ENCODE measurements at places on chromosomes 1 and 21. TPM values are rescaled to one million over a fixed set of nuclear protein-coding genes. Genes with fewer than 3 reads are reported as not detected.

DNA sequence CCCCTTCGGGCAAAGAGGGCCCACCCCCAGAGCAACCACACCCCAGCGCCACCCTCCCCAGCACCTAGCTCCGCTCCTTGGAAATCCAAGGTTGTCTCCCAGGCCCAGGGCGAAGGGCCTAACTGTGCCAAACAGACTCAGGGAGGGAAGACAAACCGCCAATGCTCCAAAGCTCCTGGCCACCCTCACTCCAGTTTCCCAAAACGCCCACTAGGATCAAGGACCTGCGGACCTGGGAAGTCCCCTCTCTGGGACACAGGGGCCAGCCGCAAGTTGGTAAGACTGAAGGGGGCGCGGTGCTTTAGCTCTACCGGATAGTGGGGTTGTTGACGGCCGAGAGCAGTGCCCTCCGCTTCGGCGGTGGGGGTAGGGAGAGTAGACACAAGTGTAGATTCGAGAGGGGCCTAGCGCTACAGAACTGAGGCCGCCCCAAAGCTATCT lies 581 bp downstream of the IRF6 start:
- no peak for DNase-seq

Gene XCL1
- not detected for total RNA-seq

Gene ATP1A4
- total RNA-seq: 0.62 TPM

Gene PRR9
- not detected for total RNA-seq

DNA sequence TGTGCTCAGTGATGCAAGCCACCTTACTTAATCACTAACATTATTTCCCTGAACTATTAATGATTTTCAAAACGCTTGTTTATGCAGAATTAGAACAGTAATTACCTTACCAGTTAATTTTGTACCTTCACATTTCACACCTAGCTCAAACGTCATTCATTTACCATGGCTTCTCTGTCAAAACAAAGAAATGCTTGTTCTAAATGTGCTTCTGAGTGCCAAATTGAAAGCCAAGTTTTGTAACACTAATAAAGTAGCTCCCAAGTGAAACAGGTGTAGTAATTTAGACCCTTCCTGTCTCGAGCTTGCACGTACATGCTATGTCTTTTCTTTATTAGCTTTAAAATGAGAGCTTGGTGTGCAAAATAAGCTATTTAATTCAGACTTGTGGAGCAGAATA lies 533.7 kb upstream of the PKN2 start:
- no peak for DNase-seq

Measured in tongue (tissue), 3 donors.